Stimulated activated CD4-positive, alpha-beta T cell treated with anti-CD3 and anti-CD28 coated beads, Interleukin-4, amount 100 ng/mL, for 48 hours (primary cell): ENCODE measurements at places on chromosomes 5 and 9.

- DNase-seq, result no peak
Observed at GRCh38 chr9:106859957-106860720, 2.8 kb upstream of the ZNF462 start.

- DNase-seq, result no peak
Observed at GRCh38 chr9:97064176-97064575, 25.2 kb upstream of the CTSV start.

DNA sequence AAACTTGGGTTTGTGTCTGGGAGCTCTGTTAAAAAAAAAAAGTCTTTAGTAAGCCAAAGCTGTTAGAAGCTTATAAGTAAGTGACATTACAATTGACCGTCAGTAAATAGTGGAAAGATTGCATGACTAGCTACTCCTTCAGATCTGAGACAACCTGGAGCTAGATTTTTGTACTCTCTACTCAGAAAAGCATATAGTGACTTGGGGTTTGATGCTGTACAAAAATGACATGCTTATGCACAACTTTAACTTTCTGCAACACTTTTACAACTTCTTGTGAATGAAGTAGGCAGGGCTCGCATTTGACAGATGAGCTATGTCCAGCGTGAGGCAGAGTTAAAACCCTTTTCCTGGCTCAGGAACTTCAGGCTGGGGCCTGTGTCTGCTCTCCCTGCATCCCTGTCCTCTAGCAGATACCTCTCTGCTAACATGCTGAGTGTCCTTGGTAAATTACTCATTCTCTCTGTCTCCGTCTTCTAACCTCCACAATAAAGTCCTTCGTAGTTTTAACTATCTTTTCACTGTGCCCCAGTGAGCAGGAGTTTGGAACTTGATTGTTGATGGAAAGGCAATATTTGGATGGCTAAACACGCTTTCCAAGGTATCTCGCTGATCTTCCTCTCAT, 471 bp upstream of the GHR start:
- no peak for DNase-seq

DNA sequence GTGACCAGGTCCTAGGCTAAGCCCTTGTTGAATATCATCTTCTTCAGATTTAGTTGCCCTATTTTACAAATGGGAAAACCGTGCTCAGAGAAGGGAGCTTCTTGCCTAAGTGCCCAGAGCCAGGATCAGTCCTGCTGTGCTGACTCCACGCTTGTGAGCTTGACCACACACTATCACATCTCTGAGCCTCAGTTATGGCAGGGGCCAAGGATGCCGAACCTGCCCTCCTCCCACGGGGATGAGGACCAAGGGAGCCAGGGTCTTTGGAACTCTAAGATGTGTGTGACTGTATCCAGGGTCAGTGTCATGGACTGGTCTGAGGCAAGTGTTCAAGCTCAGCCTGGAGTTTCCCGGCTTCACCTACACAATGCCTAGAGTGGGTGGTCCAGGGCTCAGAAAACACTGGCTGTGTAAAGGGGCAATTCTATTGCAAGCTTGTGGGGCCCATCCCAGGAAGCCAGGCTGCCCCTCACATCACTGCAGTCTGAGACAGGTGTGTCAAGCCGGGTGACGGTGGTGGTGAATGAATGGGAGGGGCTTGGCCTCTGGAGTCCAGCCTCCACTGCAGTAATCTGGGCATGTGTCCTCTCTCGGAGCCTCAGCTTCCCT, 235.7 kb downstream of the PBX3 start:
- DNase-seq, result no peak

- DNase-seq, result no peak
Observed at GRCh38 chr5:31455172-31455571, 76.7 kb downstream of the DROSHA start.

DNA sequence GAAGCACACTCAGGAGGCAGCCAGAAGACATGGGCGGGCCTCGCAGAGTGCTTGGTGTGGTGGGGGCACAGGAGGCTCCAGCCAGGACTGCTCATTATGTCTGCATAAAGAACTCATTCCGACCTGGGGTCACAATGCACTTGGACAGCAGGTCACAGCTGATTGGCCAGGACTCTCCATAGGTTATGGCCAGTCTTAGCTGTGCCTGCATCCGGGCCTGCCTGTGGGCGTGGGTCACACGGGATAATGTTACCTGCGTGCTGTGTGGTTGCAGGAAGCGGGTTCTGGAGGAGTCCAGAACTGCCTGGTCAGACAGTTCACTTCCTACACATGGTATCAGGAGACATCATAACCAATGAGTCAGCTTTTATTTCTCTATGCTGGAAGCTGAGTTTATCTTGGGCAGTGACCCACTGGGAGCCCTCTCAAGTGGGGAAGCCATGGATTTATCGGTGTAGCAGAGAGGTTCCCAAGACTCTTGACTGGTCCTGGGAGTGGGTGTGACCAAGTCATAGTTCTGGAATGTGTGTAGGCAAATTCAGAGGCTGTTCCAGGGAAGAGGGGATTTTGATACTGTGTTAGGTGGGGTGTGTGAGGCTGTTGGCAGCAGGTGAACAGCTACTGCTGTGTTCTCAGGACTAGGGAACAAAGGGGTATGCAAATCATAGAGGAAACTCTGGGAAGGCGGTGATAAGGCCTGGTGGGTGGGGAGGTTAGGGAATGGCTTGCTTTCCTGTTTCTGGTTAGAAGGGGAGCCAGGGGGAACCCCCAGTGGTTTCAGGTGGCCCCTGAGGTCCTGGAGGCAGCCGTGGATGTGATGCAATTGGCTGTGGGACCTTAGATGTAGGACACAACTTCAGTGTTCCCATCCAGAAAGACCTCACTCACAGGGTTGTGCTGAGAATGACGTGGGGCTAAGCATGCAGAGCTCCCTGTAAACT, 51.3 kb downstream of the ARHGEF37 start:
- DNase-seq, result no peak

DNA sequence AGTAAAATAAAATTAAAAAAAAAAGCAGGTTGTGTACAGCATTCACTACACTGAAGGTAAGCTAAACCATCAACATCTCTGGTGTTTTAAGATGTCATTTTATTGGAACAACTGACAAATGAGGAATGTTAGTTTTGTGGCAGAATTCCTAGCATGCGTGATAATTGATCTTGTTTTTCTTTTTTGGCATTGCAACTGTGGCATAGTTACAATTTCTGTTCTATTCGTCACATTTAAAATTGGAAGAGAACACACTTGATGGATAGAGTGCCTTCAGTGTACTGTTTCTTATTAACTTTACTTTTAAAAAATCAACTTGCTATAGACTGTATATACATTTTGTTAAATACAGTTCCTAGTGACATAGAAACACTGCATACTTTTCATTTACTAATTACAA, 43.6 kb upstream of the TNFSF15 start:
- DNase-seq, result no peak

DNA sequence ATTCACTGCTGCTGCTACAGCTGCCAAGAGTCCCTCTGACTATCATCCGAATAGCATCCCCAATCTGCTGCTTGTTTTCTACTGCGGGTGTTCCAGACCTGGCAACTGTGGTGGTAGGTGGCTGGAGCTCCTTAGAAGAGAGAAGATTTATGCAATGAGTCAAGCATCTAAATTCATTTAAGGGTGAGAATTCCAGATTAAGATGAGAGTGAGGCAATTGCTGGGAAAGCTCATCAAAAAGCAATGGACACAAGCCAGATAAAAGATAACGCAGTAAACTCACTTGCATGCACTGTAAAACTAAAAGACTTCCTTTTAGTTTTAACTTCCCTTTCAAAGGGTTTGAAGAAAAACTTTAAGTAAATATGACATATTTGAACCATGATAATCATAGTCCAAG, 3.9 kb downstream of the PLK2 start:
- no peak for DNase-seq

DNA sequence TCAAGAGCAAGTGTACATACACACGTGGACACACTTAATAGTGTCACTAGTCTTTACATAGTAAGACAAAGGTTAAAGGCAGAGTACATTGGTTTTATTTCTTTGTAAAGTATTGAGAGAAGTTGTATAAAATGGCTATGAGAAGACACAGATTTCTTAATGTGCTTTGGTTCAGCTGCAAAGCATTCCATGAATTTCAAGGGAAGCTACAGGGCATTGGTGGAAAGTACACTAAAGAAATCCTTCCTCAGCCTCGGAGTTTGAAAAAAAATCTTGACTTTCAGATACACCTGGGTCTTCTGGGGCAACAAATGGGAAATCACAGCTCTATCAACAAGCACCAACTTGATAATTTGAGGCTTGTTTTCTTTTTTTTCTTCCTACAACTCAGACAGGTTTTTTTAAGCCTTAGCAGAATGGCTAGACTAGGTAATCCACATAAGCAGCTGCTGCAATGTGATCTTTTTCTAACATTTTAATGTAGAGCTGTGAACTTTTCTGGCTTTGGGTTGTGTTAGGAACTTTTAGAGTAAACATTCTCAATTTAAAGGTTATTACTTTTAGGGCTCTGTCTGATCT, 140.4 kb upstream of the FST start:
- no peak for DNase-seq

GRCh38 chr9:125564631-125565030, 142.4 kb downstream of the MAPKAP1 start:
- DNase-seq, result no peak

- no peak for DNase-seq
Observed at GRCh38 chr5:81848362-81848880, 97.5 kb upstream of the SSBP2 start.

DNA sequence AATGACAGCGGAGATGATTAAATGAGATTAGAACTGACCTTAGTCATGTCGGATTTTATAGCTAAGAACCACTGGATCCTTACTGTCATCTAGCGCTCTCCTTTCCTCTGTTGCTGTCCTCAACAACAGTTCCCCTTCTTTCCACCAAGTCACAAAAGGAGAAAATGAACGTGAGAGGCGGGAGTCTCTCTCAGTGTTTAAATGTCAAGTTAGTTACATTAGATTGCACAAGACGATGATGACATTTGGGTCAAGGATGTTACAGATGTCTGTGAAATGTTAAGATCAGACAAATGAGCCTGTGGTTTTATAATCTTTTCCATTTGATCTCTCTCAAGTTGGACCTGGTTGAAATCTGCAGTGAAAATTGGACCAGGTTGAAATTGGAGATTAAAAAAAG, 53.5 kb downstream of the FBXO38 start:
- DNase-seq, result no peak

DNA sequence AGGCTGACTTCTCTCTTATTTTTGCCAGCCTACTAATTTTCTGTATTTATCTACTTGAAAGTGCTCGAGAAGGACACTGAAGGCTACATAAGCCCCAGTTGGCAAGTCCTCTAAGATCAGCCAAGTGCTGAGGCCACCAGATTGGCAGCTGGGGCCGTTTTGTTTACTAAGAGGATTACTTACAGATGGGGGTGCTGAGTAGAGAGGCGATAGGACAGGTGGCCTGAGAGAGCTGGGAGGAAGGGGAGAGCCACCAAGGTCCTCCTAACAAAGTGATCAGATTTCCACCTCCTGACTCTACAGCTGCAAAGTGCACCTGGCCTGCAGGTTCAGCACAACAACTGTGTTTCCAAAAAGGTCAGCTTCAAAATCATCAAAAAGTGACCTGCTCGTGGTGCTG, 32.9 kb downstream of the FRMD3 start:
- no peak for DNase-seq

GRCh38 chr9:107905308-107906020, 415.9 kb upstream of the KLF4 start:
- DNase-seq, result no peak

DNA sequence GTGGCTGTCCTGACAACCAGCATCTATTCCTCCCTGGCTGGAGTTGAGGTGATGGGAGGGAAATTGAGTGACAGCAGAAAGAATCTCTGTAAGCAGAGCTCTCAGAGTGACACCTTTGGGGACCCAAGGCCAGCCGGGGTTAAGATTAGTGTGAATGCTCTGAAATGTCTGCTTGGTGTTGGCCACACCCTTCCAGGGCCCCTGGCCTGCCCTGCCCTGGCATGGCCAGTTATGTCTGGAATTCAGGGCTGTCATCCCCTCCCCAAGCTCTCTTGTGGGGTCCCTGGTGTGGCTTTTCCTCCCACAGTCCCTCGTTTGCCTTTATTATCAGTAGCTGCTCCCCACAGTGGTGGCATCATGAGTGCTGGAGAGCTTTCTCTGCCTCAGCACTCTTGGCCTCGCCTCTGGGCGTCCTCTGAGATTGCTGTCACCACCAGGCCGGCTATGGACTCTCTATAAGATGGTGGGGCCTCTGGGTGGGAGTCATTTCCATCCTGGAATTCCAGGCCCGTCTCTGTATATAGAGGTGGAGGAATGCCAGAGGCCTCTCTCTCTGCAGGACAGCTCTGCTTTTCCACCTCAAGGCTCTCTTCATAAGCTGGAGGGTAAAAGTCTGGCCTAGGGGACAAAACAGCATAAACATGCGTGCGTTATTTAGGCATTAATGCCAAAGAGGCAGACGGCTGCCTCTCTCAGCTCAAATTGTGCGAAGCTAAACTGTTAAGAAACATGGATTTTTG, 3.6 kb downstream of the TMEM252 start:
- no peak for DNase-seq

DNA sequence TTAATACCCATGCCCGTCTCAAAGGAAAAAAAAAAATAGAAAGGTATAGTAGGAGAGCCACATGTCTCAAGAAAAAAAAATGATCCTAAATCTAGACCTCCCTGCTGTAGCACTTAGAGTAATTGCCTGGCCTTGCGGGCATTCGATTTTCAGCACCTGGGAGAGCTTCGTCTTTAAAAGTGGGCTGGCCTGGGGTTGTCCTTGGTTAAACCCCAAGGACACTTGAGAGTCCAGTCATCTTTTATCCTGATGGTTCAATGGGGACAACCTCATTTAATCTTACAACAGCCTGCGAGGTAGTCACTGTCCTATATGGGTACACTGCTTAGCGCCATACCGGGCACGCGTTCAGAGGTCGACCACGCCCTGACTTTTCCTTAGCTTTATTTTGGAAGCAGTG, 60.1 kb downstream of the MAT2B start:
- no peak for DNase-seq

GRCh38 chr5:175717837-175718236, 60.0 kb downstream of the HRH2 start:
- no peak for DNase-seq

DNA sequence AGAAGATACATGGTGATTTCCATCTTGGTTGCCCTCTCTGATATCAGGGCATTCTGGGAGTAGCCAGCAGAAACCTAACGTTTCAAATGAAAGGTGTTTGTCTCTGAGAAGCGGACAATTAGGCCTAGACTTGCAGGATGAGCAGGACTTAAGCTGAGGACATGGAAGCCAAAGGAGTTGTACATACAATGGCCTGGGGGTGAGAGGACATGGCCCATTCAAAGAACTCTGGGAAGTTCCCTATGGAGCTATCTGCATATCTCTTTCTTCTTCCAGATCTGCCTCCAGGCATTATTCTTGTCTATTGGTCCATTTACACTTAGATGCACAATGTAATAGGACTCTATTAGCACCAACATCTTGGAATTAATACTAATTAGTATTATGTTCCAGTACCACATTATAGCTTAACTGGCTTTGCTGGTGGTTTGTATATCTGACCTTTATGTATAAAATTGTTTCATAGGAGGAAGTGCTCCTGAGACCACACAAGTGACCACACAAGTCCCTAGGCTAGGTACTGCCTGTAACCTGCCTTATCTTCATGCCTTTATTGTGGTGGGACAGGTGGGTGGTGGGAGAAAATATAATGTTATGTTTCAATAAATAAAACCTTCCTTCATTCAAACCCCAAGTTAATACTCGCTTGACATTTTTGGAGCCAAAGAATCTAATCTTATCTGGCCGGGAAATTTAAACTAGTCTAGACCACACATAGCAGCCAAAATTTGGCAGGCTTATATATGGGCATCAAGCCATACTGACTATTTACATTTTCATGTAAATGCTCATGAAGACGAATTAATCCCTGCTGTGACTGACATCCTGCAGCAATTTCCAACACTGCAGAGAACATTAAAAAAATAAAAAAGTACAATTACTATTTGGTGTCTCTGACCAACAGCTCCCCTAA, 52.1 kb upstream of the EQTN start:
- no peak for DNase-seq

- DNase-seq, result no peak
Observed at GRCh38 chr5:67679184-67679841, 482.7 kb upstream of the CD180 start.
